Left colon (tissue), 2 donors: ENCODE measurements at places on chromosomes 5 and 9.
A peak's percentile ranks its signal among the peaks of the same experiment; 100 is the strongest.

GRCh38 chr9:110065532-110065931 lies 142.4 kb downstream of the C9orf152 start:
- no peak for DNase-seq

- DNase-seq, result peak; percentile 57
Measured at GRCh38 chr5:171420431-171421241, 1.2 kb downstream of the FGF18 start.

DNA sequence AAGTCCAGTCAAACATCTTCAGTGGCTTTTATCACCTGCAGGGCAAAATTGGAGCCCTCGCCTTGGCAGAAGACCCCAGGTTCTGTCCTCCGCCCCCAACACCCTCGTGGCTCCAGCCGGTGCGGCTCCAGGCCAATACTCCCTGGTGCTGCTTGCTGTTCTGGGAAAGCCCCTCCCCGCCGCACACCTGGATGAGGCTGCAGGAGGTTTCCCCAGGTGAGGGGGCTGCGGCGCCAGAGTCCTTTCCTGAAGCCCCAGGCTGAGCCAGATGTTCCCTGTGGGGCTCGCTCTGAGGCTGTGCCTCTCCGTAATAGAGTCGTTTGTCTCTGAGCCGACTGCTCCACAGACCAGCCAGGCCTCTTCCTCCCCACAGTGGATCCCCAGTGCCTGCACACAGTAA lies 375.4 kb upstream of the IRX1 start:
- DNase-seq, result no peak

- no peak for DNase-seq
Measured at GRCh38 chr5:133952729-133953567, 15.5 kb downstream of the C5orf15 start.

DNA sequence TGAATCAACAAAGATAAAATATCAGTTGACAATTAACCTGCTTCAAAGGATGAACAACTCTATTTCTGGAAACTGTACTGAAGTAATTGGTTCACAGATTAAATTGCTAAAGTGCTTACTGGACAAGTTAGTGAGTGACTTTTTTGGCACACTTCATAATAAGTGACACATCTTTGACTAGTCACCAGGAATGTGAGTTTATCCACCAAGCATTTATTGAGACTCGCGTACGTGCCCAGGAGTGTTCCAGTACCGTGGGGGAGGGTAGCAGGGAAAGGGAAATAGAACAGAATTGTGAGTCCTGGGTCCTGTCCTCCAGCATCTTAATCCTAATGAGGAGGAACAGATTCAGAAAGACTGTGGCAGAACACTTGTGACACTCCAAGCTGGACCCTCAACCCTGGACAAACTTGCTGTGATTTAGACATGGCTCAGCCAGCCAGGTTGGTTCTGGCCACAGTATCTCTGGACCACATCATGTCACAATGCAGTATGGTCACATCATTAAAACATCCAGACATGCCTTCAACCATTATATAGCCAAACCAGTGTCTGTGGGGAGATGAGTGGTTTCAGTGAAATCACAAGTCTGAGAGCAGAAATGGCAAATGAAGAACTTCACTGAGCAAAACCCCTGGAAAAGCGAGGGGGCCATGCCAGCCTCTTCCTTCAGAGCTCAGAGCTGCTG lies 623.1 kb downstream of the BNC2 start:
- DNase-seq, result no peak

- DNase-seq, result no peak
Measured at GRCh38 chr5:166602271-166602670, 1689.2 kb upstream of the WWC1 start.

GRCh38 chr5:8945972-8946371 lies 599.9 kb downstream of the SEMA5A start:
- no peak for DNase-seq

DNA sequence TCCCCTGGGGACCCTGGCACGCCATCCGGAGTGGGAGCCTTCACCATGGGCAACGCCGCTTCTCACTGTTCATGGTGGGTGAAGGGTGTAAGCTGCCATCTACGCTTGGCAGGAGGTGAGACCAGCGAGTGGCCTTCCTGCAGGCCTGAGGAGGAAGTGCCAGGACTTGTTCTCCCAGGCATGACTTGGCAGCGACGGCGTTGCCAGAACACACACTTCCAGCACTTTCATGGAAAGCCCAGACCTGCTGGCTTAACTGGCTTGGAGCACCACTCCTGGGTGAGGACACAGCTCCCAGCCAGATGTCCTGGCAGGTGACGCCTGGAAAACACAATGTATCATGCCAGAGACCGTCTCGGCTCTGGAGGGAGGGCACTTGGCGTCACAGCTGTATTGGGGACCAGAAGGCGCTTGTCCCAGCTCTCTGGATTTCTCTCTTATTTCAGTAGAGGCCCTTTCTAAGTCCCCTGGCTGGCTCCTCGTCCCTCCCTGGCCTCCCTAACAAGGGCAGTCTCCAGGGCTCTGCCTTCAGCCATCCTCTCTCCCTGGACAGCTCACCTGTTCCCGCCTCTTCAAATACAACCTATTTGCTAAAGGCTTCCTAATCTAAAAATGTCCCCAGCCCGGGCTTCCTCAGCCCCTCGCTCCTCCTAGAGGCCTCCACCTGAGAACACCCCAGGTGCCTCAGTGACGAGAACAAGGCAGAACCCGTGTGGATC lies 188.3 kb downstream of the OLFM1 start:
- DNase-seq, result no peak

GRCh38 chr5:150272531-150272930 lies 17.0 kb downstream of the CAMK2A start:
- no peak for DNase-seq

GRCh38 chr9:131116281-131117120 lies 8.9 kb upstream of the NUP214 start:
- no peak for DNase-seq

GRCh38 chr5:80565330-80565729 lies 4.8 kb downstream of the ANKRD34B start:
- no peak for DNase-seq

- DNase-seq, result no peak
Measured at GRCh38 chr5:1113332-1113690, 1.4 kb upstream of the SLC12A7 start.

- peak; percentile 16 for DNase-seq
Measured at GRCh38 chr5:81848362-81848880, 97.5 kb upstream of the SSBP2 start.

GRCh38 chr9:77731930-77732329 lies 83.8 kb upstream of the GNA14 start:
- DNase-seq, result no peak

GRCh38 chr9:27391040-27391895 lies 94.3 kb upstream of the EQTN start:
- DNase-seq, result no peak

- DNase-seq, result no peak
Measured at GRCh38 chr5:151581812-151582583, 9.1 kb downstream of the FAT2 start.

DNA sequence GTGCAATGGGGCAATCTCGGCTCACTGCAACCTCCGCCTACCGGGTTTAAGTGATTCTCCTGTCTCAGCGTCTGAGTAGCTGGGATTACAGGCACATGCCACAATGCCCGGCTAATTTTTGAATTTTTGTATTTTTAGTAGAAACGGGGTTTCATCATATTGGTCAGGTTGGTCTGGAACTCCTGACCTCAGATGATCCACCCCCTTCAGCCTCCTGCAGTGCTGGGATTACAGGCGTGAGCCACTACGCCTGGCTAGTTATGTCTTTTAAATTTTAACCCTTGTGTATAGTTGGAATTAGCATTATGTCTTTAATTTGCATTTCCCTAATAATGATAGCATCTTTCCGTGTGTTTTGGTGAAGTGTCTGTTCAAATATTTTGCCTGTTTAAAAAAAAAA lies 11.5 kb downstream of the GPBP1 start:
- no peak for DNase-seq

GRCh38 chr9:29319736-29320513 lies 1746.6 kb upstream of the C9orf72 start:
- no peak for DNase-seq

DNA sequence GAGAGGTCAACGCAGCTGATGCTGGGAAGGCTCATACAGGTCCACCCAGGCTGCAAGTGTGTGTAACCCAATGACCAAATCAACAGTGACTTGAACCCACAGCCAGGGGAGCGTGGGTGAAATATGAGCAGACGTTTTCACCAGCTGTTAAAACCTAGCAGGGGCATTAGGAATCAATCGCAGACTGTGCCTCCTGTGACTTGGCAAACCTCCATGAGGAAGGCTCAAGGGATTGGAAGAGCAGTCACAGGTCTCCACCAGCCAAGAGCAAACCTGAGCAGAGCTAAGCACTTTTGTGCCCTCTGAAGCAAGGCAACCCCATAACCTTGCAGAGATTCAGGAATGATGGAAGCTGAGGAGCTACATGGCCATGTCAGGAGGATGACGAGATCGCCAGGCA lies 25.5 kb downstream of the INSYN2B start:
- DNase-seq, result no peak

GRCh38 chr5:138305797-138306196 lies 25.8 kb downstream of the CDC25C start:
- no peak for DNase-seq

GRCh38 chr9:13675638-13676000 lies 396.1 kb upstream of the MPDZ start:
- no peak for DNase-seq

- DNase-seq, result no peak
Measured at GRCh38 chr5:92956886-92957285, 624.1 kb downstream of the NR2F1-AS1 start.

DNA sequence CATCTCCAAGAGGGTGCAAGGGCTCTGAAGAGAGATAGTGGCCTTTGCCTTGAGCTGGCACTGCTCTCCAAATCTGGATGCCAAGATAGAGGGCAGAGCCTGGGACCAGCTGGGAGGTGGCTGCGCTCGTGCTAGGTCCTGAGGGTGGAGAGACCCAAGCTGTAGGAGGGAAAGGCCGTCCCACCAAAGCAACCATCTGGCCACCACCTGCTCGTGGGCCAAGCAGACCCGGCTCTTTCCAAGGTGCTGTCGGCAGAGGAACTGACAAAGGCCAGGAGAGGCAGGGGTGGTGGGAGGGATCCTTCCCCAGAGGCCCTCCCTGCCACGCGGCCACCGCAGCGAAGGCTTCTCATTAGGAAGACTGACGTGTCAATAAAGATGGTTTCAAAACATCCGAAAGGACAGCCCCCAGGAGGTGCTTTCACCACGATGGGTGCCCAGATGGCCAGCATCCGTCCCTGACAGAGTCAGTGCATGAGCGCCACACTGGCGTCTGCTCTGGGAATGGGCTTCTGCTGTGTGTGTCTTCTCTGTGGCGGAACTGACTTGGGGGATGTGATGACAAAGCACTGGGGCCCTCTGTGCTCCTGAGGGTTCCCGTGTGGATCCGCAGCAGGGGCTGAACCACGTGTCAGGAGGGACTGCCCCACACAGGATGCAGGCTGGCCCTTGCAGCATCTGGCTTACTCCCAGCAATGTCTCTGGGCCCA lies 213.5 kb downstream of the FANCC start:
- DNase-seq, result no peak

DNA sequence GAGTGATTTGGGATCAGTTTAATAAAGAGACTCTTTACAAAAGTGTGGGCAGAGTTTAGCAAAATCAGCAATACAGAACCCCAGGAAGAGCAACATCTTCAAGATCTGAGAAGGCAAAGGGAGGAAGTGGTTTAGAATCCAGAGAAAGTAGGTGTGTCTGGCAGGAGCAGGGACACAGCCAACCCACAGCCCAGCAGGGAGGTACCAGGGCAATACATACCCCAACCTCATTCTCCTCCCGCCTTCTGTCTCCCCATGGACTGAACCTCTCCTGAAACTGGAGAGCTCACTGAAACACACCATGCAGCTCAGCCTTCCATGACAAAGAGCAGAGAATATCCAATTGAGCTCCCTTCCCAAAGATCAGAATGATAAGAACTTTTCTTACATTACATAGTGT lies 283.4 kb downstream of the PRELID2 start:
- DNase-seq, result no peak

DNA sequence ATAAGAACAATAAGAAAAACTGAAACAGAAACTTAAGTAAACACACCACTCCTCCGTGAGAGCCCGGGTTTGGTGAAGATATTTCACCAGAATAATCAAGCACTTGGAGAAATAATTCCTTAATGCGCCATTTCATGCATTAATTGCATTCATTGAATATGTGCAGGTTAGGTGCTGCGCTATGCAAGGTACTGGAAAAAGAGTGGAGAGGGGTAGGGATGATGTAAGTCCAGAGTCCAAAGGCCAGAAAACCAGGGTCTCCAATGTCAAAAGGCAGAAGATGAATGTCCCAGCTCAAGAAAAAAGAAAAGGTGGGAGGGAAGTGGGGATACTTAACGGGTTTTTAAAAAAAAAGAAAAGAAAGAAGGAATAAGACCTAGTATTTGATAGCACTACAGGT lies 669 bp upstream of the ZFP37 start:
- DNase-seq, result no peak

GRCh38 chr5:109451146-109451545 lies 41.4 kb upstream of the PJA2 start:
- DNase-seq, result no peak

GRCh38 chr5:138620663-138621224 lies 45.5 kb upstream of the HSPA9 start:
- DNase-seq, result no peak
